Astrocyte of the spinal cord (primary cell): ENCODE measurements at places on chromosomes 7 and 10.

- no peak for DNase-seq
Measured at GRCh38 chr10:123529146-123529760, 136.9 kb upstream of the GPR26 start.

DNA sequence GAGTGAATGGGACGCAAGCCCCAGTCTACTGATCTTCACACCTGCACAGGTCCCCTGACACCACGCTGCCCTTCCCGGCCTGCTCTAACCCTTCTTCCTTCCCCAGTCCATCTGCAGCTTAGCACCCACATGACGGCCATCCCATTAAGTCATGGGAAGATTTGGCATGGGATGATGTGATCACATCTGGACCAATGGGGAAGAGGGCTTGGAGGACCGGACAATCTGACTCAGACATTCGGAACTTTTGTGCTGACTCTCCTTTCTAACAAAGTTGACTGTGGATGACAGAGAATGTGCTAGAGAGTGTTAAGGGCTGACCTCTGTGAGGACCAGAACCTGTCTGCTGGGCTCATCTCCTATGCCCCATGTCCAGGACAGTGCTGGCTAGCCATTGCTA, 15.6 kb downstream of the CXCL12 start:
- DNase-seq = no peak

GRCh38 chr10:117165538-117166417, 27.7 kb upstream of the VAX1 start:
- no peak for DNase-seq

GRCh38 chr10:62109587-62110293, 158.9 kb downstream of the RTKN2 start:
- no peak for DNase-seq

- DNase-seq = no peak
Measured at GRCh38 chr7:67738958-67739357, 742.3 kb downstream of the TYW1 start.
